WTC11 (cell line): ENCODE measurements at places on chromosomes 5 and 9.

- DNase-seq, result no peak
Measured at GRCh38 chr5:111585291-111585690, 73.0 kb upstream of the STARD4 start.

DNA sequence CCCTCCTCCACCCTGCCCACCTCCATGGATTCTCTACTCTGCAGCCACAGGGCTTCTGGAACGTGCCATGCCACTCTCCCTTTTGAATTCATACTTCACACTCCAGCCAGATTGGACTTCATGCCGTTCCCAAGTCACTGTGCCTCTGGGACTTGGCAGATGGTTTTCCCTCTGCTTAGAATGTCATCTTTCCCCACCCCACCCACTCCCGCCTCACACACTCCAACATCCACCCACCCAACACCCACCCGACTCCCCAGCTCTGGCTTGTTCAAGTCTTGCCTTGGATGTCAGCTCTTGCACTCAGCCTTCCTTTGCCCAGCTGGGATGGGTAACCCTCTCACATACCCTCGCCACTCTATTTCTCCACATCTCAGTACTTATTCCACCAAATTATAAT is 142.1 kb upstream of the DHFR start:
- DNase-seq, result no peak

DNA sequence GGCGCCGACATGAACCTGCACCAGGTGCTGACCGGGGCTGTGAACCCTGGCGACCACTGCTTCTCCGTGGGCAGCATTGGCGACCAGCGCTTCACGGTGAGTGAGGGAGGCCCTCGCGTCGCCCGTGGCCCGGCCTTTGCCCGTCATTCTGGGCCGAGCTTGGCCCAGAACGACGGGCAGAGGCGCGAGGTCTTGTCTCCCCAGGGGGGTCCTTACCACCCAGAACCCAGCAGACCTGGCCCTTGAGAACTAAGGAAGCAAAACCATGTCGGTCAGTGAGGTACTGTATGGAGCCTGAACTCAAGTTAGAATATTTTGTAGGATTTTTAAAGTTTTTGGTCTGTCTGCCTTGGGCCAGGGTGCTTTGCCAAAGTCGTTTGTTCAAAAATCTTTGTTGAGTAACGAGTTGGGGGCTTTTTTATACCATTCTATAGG is 691 bp downstream of the DMXL1 start:
- no peak for DNase-seq

DNA sequence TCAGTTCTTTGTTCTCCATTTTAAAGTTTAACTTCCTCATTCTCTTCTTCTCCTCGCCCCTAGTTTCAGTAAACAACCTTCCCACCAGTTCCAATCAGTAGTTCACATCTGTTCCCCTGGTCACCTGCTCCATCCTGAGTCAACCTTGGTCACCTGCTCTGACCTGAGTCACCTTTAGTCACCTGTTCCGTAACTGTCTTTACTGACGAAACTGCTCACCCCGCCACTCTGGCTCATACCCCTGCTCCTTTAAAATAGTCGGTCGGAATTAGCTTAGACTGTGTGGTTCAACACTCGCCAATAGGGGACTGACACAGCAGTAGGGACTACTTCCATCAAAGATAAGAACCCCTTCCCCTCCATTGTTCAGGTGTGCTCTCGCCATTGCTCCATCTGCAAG is 76.3 kb upstream of the GPBP1 start:
- no peak for DNase-seq

GRCh38 chr9:116420993-116421538 is 266.0 kb upstream of the TRIM32 start:
- DNase-seq, result no peak

GRCh38 chr5:82185851-82186250 is 92.3 kb downstream of the RPS23 start:
- no peak for DNase-seq

- no peak for DNase-seq
Measured at GRCh38 chr9:90921104-90921503, 119.5 kb downstream of the SYK start.

- DNase-seq, result no peak
Measured at GRCh38 chr5:119397518-119398380, 41.9 kb downstream of the TNFAIP8 start.

- DNase-seq, result no peak
Measured at GRCh38 chr9:92294297-92294676, 790 bp upstream of the IARS1 start.

- no peak for DNase-seq
Measured at GRCh38 chr5:103271570-103272289, 13.2 kb downstream of the MACIR start.

GRCh38 chr5:14105718-14106410 is 37.3 kb upstream of the TRIO start:
- DNase-seq, result no peak

- DNase-seq, result no peak
Measured at GRCh38 chr9:26789959-26790358, 102.6 kb downstream of the CAAP1 start.

DNA sequence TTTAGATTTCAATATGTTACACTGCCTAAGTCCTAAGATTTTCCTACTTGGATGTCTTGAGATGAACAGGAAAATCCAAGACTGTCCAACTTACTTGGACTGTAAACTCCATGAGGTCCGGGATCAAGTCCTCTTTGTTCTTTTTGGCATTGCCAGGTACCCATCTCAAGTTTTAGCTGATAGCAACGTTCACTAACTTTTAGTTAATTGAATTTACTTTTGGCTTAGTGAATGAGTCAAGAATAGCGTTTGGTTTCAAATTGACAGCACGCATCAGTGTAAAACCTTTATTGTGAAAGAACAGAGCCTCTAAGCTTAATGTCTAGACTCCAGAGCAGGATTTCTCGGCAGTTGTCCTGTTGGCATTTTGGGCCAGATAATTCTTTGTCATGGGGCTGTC is 37.2 kb downstream of the ALDH1A1 start:
- no peak for DNase-seq

DNA sequence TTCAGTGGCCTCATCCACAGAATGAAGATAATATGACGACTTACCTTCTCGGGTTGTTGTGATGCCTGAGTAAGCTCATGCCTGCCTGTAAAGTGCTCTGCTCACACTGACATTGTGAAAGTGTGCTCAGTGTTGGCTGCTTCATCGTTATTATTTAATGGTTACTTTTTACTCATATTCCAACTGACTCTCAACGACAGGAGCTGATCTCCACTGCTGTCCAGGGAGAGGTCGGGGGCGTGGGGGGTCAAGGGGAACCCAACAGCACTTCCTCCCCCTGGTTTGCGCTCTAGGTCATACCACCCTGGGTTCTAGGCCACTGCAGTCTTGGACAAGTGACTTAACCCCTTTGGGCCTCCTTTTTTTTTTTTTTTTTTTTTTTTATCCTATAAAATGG is 52.9 kb upstream of the ANGPTL2 start:
- DNase-seq, result no peak
